ENCODE measurements at places on chromosomes 3 and 15. TPM values are rescaled to one million over a fixed set of nuclear protein-coding genes. Genes with fewer than 3 reads are reported as not detected.

DNA sequence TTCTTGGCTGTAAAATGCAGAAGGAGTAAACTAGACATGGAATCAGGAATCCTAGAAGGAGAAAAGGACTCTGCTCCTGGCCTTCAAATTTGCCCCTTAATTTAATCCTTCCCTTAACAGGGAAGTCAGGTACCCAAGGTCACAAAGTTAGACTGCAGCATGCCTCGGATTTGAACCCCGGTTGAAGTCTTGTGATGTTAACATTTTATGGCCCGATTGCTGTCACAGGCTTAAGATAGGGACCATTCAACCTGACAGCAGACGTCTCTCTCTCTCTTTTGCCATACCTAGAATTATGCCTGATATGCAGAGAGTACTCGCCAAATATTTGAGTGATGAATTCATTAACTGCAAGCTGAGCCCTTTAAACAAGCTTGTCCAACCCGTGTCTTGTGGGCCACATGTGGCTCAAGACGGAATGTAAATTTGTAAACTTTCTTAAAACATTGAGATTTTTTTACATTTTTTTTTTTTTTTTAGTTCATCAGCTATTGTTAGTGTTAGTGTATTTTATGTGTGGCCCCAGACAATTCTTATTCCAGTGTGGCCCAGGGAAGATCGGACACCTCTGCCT lies 217.2 kb downstream of the THSD4 start:
- DNase-seq: no peak

DNA sequence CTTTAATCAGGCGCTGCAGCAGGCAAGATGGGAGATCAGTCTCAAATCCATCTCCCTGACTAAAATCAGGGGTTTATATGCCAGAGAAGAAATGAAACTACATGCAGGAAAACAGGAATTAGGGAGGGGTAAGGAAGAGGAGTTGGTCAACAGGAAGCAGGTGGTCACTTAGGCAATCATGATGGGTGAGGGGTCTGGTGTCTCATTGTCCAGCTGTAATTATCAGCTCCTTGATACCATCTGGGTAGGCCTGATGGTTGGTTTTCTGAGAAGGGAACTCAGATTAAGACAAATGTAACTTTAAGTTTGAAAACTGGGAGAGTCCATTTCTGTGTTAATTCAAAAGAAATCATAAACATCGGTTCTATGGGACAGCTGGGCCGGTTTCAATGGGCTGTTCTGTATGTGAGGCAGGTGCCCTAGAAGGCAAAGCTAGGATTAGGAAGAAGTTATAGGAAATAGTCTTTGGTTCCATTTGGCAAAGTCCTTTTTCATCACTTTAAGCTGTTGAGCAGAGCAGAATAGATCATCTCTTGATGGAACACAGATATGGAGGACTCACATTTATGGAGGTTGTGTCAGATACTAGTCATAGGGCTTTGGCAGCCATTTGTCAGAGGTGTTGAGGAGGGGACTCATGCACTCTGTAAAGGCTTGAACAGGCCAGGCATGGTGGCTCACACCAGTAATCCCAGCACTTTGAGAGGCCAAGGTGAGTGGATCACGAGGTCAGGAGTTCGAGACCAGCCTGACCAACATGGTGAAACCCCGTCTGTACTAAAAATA lies 149.4 kb downstream of the VGLL4 start:
- no peak for DNase-seq

GRCh38 chr3:178787960-178788359 lies 251.7 kb downstream of the KCNMB2 start:
- no peak for DNase-seq

- DNase-seq: no peak
These were observed 20.4 kb upstream of the LAMP3 start for GRCh38 chr3:183182732-183183610.

GRCh38 chr15:67025719-67026609 lies 39.4 kb upstream of the SMAD3 start:
- DNase-seq: no peak

- DNase-seq: no peak
These were observed 177.3 kb downstream of the KLF13 start for GRCh38 chr15:31503758-31504461.

DNA sequence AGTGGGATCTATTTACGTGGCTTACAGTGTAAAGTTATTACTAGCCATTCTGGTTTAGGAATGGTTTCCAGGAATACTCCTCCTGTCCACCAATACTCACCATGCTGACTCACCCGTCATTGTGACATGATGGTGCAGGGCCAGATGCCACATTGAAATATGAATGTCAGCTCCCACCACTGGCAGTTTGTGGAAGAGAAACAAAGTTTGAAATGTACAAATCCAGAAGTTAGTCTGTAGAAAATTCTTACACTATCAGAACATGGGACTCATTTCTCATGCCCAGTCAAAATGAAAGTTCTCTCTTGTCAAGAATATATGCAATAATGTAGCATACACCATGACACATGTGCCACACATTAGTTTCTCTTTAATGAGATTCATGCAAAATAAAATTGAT lies 14.4 kb upstream of the TSPAN3 start:
- DNase-seq: no peak

DNA sequence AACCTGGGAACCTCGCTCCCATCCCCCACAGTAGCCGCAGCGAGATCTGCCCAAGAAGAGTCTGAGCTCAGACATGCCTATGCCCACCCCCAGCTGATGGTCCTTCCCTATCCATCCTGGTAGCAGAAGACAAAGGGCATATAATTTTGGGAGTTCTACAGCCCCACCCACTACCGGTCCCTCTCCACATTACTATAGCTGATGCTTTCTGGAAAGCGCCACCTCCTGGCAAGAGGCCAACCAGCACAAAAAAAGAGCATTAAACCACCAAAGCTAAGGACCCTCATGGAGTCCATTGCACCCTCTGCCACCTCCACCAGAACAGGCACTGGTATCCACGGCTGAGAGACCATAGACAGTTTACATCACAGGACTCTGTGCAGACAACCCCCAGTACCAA lies 168.4 kb downstream of the MEGF11 start:
- DNase-seq: no peak

DNA sequence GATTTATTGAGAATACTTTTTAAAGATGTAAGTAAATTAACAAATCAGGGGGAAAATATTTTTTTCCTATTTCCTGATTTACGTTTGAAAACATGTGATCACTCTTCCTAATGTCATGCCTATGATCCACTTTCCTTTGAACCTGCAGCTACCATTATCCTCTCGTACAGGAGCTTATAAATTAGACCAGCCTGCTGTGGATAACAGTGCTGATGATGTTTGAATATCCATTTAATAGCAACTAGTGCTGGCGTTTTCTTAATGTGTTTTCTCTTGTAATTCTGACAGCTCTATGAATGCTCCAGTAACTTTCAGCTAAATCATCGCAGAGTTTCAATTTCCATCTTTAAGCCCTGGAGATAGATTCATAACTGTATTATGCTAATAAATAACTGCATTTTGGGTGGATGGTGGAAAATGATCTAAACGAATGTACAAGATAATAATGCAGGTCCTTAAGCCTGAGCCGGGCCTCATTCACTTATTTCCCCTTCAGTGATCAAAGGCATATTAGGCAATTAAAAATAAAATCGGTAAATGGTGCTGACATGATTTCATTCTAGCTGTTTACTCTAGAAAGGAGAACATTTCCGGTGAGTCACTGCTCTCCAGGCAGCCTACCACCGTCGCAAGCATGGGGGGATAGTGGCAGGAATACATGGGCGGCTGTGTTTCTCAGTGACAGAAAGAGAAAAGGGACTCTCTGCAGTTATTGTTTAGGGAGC lies 58.5 kb upstream of the SLC24A5 start:
- DNase-seq: no peak

- no peak for DNase-seq
These were observed 95.6 kb downstream of the OCA2 start for GRCh38 chr15:28003302-28004037.

DNA sequence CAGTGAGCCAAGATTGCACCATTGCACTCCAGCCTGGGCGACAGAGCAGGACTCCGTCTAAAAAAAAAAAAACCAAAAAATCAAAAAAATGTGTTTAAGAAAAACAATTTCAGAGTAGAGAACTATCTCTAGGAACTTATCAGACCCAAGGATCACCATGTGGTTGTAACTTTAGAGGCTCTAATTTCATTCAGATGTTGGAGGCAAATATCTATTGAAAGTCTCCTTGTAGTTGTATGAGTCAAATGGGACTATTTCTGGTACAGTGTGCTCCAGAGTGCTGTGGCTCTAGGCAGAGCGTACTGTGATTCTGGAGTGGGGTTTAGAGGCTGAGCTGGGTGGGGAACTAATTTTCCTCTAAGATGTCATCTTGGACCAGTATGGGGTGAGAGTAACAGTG lies 398.7 kb downstream of the SHQ1 start:
- no peak for DNase-seq

DNA sequence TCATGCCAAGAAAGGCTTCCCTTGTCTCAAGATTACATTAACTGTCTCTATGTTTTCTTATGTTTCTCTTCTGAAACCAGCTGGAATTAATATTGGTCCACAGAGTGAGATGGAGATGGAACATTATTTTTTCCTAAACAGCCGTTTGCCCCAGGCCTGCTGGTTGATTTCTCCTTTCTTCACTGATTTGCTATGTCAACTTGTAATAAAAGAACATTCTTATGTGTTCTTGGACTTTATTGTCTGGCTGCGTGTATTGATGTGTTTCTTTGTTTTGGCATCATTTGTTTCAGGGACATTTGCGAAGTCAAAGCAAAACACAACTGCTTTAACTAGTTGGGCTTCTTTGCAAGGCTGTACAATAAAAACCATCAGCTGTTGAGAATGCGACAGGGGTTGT lies 168.5 kb downstream of the FAM43A start:
- DNase-seq: no peak

- no peak for DNase-seq
These were observed 73.2 kb downstream of the CCNL1 start for GRCh38 chr3:157086775-157087174.

DNA sequence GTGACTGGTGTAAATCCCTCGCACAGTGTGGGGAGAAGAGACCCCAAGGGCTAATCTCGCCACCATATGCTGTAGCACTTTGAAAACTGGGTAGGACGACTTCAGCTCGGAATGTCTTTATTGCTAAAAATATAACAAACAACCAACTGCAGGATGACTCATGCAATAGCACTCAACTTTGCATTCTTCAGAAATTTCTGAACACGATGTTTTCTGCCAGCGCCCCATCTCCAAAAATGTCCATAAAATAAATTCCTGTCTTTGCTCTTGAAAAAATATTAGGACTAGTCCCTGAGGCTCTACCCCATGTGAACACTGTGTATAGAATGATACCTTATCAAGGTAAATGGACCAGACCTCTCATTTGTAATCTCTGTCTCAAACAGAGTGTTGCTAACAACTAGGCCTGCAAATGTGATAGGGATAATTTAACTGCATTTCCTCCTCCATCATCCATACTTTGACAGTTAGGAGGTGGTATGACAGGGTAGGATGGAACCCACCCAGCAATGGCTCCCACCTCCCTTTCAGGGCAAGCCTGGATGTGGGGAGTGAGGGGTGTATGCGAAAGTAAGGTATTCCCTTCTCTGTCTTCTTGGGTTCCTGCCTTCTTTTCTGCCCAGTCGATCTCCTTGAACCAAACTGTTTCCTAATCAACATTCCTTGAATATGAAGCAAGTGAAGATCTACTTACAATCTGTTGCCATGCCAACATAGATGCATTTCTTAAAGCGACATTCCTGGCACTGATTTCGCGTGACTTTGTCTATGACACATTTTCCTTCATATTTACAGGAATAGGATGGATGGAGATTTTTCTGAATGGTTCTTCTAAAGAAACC lies 201.1 kb downstream of the NR1D2 start:
- DNase-seq: no peak

- no peak for DNase-seq
These were observed 167.3 kb upstream of the THBS1 start for GRCh38 chr15:39413558-39413957.

DNA sequence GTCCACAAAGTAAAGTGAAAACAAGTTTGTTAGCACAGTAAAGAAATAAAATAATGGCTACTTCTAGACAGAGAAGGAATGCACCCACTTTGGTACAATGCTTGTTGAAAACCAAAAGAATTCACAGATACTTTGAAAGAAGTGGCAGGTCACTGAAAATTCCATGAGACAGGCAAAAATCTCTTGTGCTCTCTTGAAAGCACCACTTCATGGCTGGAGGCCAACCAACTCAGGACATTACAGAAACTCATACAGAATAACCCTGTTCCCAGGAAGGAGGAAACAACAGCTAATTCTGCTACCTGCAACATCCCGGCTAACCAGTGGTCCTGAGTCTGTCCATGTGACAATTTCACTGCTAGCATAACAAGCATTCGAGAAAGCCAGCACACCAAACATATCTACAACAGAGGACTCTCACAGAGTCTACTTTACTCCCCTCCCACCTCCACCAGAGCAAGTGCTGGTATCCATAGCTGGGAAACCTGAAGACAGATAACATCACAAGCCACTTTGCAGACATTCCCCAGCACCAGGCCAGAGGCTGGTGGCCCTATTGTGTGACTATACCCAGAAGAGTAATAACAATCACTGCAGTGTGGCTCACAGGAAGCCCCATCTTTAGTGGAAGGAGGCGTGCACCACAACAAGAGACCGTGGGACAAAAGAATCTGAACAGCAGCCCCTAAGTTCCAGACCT lies 255.3 kb upstream of the SLITRK3 start:
- DNase-seq: no peak

- DNase-seq: no peak
These were observed 26.5 kb upstream of the ALPK3 start for GRCh38 chr15:84790676-84791075.

SPESP1 gene
- polyA plus RNA-seq: 0.80 TPM

STRA6 gene
- polyA plus RNA-seq: not detected

SLC28A1 gene
- polyA plus RNA-seq: not detected

SAMMSON gene
- polyA plus RNA-seq: not detected

SLC2A2 gene
- not detected for polyA plus RNA-seq

ERICH6 gene
- polyA plus RNA-seq: 0.27 TPM

SPRED1 gene
- 0.24 TPM for polyA plus RNA-seq

ZNF639 gene
- 60.1 TPM for polyA plus RNA-seq

SMCO1 gene
- polyA plus RNA-seq: not detected

SPINK8 gene
- not detected for polyA plus RNA-seq

FGD5 gene
- not detected for polyA plus RNA-seq

RASL12 gene
- polyA plus RNA-seq: not detected

ATP13A5 gene
- polyA plus RNA-seq: not detected
